ENCODE measurements at places on chromosomes 1 and 21. TPM values are rescaled to one million over a fixed set of nuclear protein-coding genes. Genes with fewer than 3 reads are reported as not detected.

TRNP1 gene
- 22.8 TPM for total RNA-seq

MIXL1 gene
- total RNA-seq: not detected

C1orf116 gene
- total RNA-seq: not detected

GJB5 gene
- total RNA-seq: not detected

GPX7 gene
- total RNA-seq: 16.3 TPM

NBPF4 gene
- total RNA-seq: not detected

Measured in endothelial cell of coronary artery (primary cell).